CD4-positive, CD25-positive, alpha-beta regulatory T cell (primary cell): ENCODE measurements at places on chromosomes 6 and 20. TPM values are rescaled to one million over a fixed set of nuclear protein-coding genes. Genes with fewer than 3 reads are reported as not detected.
A peak's percentile ranks its signal among the peaks of the same experiment; 100 is the strongest.

DNA sequence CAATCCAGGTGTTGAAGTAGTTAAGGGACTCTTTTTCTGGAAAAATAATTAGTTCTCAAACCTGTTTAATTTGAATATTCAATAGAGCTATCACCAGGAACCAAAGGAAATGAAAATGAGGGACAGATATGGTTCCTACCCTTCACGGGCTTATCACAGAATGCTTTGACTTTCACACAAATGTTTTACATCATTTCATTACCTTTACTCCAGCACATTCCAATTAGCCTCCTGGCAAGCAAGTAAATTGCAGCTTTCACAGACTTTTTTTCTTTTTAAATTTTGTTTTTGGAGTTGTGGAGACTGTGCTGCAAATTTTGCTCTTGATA, 35.2 kb downstream of the PLEKHG1 start:
- H3K4me3 ChIP-seq: peak overlapping the region; percentile 65
- no peak overlapping the region for H3K27ac ChIP-seq
- H3K27me3 ChIP-seq: no peaks in the 10 kb centered on the region
- peaks cover 28% of the 10 kb centered on the region for H3K4me1 ChIP-seq
- H3K36me3 ChIP-seq: no peaks in the 10 kb centered on the region
- no peak for DNase-seq

DNA sequence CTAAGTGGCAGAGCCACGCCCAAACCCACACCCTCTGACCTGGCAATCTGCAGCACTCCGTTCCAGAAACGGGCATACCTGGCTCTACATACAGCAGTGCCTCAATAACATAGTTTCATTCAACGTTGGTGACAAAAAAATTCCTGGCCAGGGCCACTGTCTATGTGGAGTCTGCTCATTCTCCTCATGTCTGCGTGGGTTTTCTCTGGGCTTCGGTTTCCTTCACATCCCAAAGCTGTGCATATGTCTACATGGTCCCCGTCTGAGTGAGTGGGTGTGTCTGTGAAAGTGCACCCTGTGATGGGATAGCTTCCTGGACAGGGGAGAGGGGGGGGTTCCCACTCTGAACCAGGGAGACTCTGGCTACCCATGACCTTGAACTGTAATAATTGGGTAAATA, 2.1 kb downstream of the KIAA0319 start:
- no peak overlapping the region for H3K4me3 ChIP-seq
- no peak overlapping the region for H3K27ac ChIP-seq
- H3K36me3 ChIP-seq: no peaks in the 10 kb centered on the region
- peaks cover 14% of the 10 kb centered on the region for H3K4me1 ChIP-seq
- no peak for DNase-seq

DNA sequence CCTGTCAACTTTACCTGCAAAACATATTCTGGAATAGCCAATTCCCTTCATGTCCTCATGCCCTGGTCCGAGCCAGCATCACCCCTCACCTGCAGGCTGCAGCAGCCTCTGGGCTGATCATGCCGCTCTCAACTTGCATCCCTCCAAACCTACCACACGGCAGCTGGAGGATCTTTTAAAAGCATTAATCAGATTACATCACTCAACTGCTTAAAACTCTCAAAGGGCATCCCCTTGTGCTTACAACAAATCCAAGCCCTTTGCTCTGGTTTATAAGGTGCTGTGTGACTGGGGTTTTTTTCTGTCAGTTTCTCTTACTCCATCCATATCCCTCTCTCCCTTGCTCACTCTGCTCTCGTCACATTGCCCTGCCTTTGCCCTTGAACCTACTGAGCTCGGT, 24.0 kb downstream of the CD40 start:
- no peak overlapping the region for H3K4me3 ChIP-seq
- no peak for DNase-seq
- H3K27ac ChIP-seq: no peak overlapping the region
- H3K4me1 ChIP-seq: no peaks in the 10 kb centered on the region

Gene RUNX2
- total RNA-seq: 30.0 TPM
